ENCODE measurements at places on chromosomes 2 and 18.

DNA sequence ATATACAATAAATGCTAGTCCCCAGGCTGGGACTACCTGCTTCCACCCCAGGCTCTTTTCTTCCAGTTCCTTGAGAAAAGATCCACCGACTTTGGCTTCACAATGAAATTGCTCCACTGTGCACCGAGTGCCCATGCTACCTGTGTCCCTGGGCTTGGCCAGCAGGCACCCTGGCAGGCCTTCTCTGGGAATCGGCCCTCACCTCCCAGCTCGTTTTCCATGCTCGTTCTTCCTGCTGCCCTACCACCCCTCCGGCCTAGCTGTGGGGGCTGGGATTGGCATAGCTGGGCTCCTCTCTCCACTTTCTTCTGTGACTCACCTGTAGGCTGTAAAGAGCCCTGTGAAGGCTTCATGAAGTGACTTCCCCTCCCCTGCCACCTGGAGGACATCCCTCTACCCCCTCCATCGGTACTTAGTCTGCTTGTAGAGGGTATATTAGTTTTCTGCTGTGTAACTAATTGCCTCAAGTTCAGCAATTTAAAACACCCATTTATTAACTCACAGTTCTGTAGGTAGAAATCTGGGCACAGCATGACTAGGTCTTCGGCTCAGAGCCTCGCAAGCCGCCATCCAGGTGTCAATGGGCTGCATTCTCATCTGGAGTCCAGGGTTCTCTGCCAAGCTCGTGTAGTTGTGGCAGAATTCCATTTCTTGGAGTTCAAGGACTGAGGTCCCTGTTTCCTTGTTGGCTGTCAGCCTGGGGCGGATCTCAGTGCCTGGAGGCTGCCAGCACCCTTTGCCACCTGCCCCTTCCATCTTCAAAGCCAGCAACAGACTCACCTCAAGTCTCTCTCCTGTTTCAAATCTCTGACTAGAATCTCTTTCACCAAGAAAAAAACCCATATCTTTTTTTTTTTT, 57.6 kb downstream of the DPYSL5 start:
- no peak for DNase-seq

DNA sequence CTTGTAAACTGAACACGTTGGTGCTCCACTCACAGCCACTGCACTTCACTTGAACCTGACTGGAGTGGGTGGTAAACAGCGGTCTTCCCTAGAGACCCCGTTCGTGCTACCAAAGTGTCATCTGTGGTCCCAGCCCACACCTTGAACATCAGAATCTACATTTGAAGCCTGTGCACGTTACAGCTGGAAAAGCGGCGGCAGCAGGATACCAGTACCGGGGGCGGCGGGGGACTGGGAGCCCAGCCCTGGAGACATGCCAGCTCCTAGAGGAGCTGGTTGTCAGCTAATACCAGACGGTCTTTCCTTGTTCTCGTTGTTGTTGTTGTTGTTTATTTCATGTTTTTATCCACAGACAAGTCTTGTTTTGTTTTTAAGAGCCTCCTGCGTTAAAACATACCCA, 156.7 kb downstream of the WDSUB1 start:
- DNase-seq: no peak

GRCh38 chr2:52269696-52270485, 1238.0 kb upstream of the NRXN1 start:
- DNase-seq: no peak

GRCh38 chr2:107511970-107512789, 314.5 kb upstream of the RGPD4 start:
- DNase-seq: no peak

DNA sequence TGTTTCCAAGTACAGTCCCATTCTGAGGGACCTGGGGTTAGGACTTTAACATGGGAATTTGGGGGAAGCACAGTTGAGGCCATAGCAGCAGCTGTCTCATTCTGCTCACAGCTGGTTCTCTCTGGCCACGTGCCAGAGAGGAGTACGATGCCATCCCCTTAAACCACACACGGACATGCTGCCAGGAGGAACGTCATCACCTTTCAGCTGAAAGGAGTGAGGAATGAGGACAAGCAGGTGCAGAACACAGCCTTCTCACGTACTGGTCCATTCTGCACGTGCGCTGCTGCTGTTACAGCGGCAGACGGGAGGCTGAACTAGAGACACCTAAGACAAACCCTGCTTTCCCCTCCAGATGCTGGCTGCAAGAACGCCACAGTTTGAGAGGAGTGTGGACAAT, 33.5 kb downstream of the ODC1 start:
- DNase-seq: no peak

DNA sequence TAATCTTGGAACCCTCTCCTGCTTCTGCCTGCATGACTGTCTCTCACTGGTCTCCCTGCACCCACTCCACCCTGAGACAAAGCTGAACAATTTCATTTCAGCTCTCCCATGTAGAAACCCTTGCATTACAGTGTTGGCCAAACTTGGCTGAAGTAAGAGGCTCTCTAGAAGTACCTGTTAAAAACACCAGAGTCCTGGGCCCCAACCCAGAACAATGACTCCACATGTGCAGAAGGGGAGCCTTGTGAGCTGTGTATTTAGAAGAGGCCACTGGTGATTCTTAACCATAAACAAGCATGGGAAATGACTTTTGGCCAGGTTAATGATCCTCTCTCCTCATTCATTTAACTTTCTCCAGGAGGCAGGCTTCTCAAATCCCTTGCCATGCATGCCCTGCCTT, 254.8 kb downstream of the SETBP1 start:
- no peak for DNase-seq

All from SK-N-DZ (cell line).